SW 1271 (cell line): ENCODE measurements at places on chromosomes 16 and 17.

- no peak for DNase-seq
Measured at GRCh38 chr17:41167561-41167960, 460 bp downstream of the KRTAP4-3 start.

GRCh38 chr16:12398029-12398682 is 405.5 kb downstream of the CPPED1 start:
- no peak for DNase-seq

- DNase-seq = no peak
Measured at GRCh38 chr16:60811051-60811608, 1225.1 kb downstream of the CDH8 start.

- no peak for DNase-seq
Measured at GRCh38 chr16:16882766-16883165, 503.8 kb downstream of the NPIPA7 start.

DNA sequence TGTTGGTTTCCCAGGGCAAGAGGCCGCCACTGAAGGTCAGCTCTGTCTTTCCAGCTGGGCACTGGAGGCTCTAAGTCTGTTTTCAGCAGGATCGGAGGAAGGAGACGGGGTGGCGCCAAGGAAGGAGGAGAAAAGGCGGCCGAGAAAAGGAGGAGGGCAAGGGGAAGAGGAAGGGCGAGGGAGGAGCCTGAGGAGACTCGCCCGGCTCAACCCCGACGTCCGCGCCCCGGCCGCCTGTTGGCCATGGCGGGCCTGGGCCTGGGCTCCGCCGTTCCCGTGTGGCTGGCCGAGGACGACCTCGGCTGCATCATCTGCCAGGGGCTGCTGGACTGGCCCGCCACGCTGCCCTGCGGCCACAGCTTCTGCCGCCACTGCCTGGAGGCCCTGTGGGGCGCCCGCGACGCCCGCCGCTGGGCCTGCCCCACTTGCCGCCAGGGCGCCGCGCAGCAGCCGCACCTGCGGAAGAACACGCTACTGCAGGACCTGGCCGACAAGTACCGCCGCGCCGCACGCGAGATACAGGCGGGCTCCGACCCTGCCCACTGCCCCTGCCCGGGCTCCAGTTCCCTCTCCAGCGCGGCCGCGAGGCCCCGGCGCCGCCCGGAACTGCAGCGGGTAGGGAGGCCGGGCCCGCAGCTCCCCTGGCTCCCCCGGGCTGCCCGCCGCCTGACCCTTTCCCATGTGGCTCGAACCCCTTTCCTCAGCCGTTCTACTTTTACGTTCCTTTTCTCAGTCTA is at the start of gene RNF135:
Gene RNF135, plus strand, starts transcription at position 209 of the 737 bp plus-strand sequence. Its CDS starts 35 bp downstream, at position 244.
- peak; percentile 62 for DNase-seq

DNA sequence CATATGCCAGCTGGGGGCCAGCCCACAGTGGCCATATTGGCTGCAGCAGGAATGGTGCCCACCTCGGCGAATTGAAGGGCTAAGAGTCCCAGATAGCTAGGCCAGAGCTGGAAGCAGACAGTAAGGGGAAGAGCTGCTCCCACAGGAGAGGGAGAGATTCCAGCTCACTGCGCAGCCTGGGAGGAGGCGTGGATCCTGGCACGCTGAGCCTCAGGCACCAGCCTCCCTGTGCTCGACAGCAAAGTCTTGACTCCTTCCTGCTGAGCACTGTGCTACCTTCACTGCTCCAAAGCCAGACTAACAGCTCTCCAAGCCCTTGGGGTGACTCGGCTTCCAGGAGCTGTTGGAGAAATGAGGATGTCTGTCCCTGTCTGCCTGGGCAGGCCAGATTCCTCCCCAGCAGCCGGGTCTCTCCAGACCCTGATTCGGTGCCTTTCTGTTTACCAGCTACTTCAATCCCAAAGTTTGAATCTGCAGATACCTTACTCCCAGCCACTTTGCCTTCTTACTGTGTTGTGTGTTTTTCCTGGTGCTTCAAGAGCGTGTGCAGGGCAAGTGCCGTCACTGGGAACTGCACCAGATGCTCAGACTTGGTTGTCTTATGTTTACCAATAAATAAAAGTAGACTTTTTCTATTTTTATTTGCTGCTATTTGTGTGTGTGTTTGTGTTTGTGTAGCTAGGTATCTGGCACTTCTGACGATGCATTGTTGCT is 9.1 kb downstream of the CBX2 start:
- no peak for DNase-seq

DNA sequence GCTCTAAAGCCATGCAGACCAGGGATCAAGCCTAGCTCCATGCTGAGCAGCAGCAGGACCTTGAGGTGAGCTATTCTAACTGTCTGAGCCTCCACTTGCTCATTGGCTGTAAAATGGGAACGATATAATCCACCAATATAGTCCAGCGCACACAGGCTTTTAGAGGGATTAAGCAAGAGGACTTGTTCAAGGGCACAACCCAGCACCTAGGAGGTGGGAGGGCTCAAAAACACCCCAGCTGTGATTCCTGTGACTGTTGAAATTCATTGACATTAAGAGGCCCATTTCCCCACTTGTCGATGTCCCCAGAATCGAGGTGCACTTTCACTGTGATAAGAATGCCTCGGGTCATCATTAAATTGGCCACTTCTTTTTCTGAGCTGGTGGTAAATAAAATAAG is 4.1 kb downstream of the USH1G start:
- no peak for DNase-seq

GRCh38 chr17:50180620-50181019 is 14.8 kb downstream of the SGCA start:
- DNase-seq = no peak

DNA sequence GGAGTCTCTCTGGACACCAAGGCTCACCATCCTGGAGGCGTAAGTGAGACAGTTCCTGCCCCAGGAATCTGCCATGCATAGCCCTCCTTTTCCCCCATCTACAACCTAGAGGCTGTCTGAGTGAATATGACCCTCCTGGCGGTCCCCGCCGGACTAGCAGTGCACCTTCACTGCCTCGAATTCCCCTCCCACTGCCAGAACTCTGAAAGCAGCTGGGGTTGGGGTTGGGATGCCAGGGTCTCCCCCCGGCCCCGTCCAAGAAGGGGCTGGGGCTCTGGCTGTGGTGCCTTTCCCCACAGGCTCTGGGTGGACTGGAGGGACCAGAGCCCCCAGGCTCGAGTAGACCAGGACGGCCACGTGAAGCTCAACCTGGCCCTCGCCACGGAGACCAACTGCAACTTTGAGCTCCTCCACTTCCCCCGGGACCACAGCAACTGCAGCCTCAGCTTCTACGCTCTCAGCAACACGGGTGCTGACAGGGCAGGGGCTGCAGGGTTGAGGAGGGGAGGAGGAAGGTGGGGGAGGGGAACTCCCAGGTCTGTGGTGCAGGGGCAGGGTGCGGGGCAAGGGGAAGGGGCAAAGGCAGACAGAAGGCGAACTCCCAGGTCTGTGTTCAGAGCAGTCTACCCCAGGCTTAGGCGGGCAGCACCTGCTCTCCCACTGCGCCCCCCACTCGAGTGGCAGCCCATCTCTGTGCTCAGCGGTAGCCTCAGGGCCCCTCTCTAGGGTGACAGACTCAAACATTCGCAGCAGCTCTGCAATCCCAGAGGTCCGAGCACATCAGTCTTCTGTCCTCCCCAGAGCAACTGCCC is 1.2 kb downstream of the ZACN start:
- DNase-seq = no peak

- no peak for DNase-seq
Measured at GRCh38 chr17:36602030-36602748, 806 bp downstream of the MRM1 start.

DNA sequence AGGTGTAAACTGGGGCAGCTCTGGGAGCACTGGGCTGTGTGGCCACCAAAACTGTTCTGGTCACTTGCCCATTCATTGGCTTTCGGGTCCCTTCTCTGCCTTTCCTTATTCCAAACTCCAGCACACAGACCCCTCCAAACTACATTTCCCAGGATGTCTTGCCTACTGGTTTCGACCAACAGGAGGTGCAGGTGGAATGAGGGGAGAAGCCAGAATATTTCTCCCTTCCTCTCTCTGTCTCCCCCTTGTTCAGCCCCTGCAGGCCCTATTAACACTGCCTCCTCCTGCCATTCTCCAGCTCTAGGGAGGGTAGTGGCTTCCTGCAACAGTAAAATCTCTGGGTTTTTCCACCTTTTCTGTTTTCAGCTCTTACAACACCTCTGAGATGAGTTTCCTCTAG is 13.2 kb upstream of the NAGPA start:
- no peak for DNase-seq

GRCh38 chr17:77644181-77645071 is 314.1 kb upstream of the TNRC6C start:
- DNase-seq = no peak

- DNase-seq = no peak
Measured at GRCh38 chr16:51559901-51560300, 408.8 kb upstream of the SALL1 start.

GRCh38 chr16:57999971-58000705 is at the start of gene ZNF319:
TSS of gene ZNF319 (minus strand) at chr16:58000672. CDS start at chr16:57998265, 2,407 bp downstream.
- DNase-seq = no peak

DNA sequence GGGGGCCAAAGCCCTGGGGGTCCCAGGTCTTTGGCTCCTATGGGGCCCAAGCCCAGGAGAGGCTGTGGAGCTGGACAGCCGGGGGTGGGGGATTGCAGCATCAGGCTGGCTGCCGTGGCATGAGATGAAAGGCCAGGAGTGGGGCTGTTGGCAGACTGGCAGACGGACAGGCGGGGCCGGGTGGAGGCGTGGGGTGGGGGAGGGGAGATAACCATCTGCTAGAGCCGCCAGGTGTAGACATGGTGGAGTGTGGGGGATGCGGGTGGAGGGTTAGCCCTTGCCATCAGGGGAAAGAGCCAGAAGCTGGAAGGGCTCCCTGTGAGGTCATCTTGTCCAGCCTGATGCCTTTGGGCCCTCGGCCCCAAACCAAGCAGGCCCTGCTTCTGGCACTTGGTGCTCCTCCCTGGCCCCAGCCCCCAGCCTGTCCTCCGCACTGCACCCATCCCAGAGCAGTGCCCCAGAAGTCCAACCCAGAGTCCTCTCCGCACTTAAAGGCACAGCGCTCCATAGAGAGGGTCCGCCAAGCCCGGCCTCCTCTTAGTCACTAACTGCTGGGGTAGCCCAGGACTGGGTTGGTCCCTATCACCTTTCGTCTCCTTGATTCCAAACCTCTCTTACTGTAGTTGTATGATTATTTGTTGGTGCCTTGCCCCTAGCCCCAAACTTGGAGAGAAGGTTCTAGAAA is 33.3 kb upstream of the DLX4 start:
- DNase-seq = no peak

GRCh38 chr17:6548578-6549330 is 7.6 kb downstream of the PITPNM3 start:
- DNase-seq = no peak

- no peak for DNase-seq
Measured at GRCh38 chr17:54789101-54789880, 111.4 kb upstream of the TOM1L1 start.

DNA sequence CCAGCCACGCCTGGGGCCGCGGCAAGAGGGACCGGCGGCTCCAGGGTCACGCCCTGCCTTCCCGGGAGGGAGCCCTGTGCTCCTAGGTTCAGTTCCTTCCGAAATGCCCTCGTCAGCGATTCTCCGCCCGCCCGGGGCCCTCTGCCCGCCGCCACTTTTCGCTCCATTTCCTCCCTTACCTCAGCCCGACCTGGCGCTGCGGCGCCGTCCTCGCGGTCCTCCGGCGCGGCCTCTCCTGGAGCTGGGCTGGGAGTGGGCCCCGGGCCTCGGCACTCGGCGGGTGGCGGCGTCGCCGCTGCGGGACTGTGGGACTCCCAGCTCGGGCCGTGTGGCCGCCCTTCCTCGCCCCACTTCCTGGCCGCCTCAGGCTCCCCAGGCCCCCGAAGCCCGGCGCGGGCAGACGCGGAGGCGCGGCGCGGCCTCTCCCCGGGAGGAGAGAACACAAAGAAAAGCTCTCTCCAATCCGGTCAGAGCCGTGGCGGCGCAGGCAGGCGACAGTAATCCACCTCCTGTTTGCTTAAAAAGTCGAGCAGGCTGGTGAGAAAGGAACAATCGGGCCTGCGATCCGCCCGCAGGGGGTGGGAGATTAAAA is 1.6 kb downstream of the BAHCC1 start:
- no peak for DNase-seq

GRCh38 chr16:65793781-65794180 is 572.7 kb upstream of the CDH5 start:
- no peak for DNase-seq
